Iris pigment epithelial cell (primary cell): ENCODE measurements at places on chromosomes 13 and 19.

DNA sequence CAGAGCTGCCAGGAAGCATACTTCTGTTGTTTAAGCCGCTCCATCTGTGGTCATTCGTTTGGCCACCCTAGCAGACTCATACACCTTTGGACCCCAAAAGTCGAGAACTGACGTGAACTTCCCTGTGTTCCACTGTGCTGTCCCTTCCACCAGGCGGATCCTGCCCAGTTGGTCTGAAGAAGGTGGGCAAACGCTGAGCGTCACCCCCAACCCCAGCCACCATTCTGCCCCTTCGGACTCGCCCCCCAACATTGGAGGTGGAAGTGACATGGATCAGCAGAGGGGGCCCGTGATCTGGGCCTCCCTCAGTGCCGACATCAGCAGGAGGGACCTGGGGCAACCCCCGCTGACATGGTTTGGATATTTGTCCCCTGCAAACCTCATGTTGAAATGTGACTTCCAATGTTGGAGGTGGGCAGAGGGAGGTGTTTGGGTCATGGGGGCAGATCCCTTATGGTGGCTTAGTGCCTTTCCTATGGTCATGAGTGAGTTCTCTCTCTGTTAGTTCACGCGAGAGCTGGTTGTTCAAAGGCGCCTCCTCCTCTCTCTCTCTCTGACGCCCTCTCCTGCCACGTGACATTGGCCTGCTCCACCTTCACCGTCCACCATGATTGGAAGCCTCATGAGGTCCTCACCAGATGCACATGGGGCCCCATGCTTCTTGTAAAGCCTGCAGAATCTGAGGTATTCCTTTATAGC, 93.6 kb upstream of the ZNF507 start:
- DNase-seq = no peak

GRCh38 chr13:52005841-52006522, 5.3 kb downstream of the ATP7B start:
- DNase-seq = no peak

DNA sequence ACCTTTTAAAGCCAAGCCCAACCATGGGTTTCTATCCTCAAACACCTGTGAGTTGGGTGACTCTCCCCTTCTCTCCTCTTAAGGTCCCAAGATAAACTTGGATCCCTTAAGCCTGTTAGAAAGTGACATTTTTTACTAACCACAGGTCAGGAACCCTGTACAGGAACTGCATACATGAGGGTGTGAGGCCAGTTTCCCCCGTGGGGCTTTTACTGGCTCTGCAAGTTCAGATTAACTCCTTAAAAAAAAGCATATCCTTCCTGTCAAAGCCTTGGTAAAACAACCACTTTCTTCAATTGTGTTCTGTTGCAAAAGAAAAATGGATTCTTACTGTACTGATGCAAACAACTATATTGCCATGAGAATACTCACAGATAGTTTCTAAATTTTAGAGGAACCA, 2638.7 kb upstream of the PCDH20 start:
- DNase-seq = no peak

- no peak for DNase-seq
Observed at GRCh38 chr19:1851654-1852580, 3.6 kb upstream of the REXO1 start.

GRCh38 chr13:30755678-30756077, 20.3 kb downstream of the ALOX5AP start:
- DNase-seq = no peak

DNA sequence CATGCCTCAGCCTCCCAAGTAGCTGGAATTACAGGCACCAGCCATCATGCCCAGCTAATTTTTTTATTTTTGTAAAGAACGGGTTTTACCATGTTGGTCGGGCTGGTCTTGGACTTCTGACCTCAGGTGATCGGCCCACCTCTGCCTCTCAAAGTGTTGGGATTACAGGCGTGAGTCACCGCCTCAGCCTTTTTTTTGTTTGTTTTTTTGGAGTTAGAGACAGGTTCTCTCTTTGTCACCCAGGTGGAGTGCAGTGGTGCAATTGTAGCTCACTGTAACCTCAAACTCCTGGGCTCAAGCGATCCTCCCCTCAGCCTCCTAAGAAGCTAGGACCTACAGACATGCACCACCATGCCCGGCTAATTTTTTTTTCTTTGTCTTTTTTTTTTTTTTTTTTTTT, 15.6 kb upstream of the NOTCH3 start:
- DNase-seq = no peak
